Left hindlimb (tissue), 1 donor: ENCODE measurements at places on chromosomes 7 and 10.

GRCh38 chr10:128884496-128885072 lies 582.5 kb upstream of the MGMT start:
- no peak for DNase-seq

DNA sequence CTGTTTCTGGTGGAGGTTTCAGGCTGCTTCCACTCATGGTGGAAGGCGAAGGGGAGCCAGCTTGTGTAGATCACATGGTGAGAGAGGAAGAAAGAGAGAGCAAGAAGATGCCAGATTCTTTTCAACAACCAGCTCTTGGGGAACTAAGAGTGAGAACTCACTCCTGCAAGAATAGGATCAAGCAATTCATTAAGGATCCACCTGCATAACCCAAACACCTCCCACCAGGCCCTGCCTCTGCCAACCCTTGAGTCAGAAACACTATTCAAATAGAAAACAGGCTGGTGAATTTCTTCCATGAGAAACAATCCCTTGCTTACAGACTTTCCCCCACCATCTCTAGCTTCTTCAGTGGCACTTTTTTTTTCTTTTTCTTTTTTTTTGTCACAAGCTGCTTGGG lies 317.2 kb downstream of the GPR158 start:
- DNase-seq = no peak

GRCh38 chr10:46270086-46270811 lies 16.5 kb upstream of the ANTXRL start:
- DNase-seq = peak; percentile 16

DNA sequence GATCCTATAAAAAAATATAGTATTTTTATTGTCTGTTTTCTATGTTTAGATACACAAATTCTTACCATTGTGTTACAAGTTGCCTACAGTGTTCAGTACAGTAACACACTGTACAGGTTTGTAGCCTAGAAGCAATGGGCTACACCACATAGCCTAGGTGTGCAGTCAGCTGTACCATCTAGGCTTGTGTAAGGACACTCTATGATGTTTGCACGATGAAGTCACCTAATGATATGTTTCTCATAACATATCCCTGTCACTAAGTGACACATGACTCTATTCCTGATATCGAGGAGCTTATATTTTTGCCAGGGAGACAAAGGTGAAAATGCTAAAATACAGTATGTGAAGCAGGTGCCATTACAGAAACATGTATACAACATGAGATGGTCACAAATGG lies 18.6 kb downstream of the ZNF25 start:
- no peak for DNase-seq

GRCh38 chr10:126783806-126784557 lies 113.5 kb upstream of the C10orf90 start:
- no peak for DNase-seq

GRCh38 chr7:112020800-112021199 lies 185.4 kb downstream of the DOCK4 start:
- DNase-seq = no peak

GRCh38 chr10:131019696-131020095 lies 291.8 kb downstream of the TCERG1L start:
- no peak for DNase-seq

DNA sequence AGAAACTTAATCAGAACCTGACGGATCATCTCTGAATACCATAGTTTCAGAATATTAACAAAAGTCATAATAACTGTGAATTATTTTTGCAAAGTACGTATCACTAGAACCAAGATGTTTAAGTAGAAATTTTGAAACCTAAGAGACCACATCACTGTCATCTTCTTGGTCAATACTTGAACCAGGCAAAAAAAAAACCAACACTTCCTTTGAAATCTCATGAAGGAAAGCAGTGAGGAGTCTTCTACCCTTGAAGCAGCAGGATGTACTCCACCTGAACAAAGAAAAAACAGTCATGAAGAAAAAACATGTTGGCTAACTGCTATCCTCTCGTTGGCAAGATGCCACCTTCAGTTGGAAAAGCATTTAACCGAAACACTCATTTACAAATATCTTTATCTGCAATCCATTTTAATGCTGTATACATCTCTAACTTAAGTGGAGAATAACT lies 82.4 kb downstream of the SRPK2 start:
- DNase-seq = no peak

- no peak for DNase-seq
These were observed 61.6 kb downstream of the DNAJC12 start for GRCh38 chr10:67776371-67776770.

GRCh38 chr7:142556740-142557139 lies 192.5 kb upstream of the PRSS1 start:
- DNase-seq = no peak

DNA sequence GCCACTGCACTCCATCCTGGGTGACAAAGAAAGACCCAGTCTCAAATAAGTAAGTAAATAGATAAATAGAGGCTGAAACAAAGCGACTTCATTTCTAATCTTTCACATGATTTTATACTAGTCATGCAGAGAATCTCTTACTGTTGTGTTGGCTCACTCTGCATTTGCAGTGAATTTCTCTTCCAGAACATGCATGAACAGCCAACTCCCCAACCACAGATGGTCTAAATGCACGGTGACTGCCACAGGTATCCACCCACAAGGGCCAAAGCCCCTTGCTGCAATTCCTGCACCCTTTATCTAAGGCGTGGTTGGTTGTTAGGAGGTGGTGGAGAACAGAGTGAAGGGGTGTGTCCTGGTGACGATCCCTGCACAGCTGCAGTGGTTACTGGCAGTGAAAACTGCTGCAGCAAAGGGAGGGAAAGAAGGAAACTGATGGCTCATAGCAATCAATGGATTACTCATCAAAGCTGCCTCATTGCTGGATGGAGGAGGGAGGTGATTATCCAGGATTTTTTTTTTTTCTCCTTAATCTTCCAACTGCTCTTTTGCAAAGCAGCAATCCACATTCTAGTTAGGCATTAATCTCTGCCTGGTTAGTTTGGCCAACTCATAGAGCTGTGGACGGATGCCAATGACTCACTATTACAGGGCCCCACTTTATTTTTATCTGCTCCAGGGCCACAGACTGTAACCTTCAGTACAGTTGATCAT lies 50.6 kb downstream of the PRTFDC1 start:
- DNase-seq = peak; percentile 75

DNA sequence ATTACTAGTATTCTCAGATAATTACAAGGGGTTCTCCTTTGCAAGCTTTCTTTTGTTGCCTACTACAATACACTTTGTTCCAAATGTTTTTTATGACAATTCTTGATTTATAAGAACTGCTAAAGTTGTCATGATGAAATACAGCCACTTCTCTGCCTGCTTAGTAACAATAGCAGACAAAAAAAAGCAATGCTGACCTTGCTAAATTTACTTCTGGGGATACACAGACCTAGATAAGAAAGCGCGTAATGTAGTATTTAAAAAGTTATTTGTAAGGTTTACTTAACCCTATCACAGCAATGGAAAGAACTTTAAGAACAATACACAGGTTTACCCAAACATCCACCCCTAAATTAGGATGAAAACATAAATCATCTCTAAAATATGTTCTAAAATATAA lies 311.1 kb downstream of the DOCK4 start:
- no peak for DNase-seq

GRCh38 chr7:116441534-116441933 lies 58.0 kb upstream of the CAV2 start:
- no peak for DNase-seq

- peak; percentile 83 for DNase-seq
These were observed 1.3 kb downstream of the SEMA3D start for GRCh38 chr7:85185424-85186082.

GRCh38 chr10:121823993-121824463 lies 103.8 kb downstream of the ATE1 start:
- DNase-seq = no peak

GRCh38 chr10:132926777-132927650 lies 15.4 kb downstream of the CFAP46 start:
- DNase-seq = peak; percentile 8

DNA sequence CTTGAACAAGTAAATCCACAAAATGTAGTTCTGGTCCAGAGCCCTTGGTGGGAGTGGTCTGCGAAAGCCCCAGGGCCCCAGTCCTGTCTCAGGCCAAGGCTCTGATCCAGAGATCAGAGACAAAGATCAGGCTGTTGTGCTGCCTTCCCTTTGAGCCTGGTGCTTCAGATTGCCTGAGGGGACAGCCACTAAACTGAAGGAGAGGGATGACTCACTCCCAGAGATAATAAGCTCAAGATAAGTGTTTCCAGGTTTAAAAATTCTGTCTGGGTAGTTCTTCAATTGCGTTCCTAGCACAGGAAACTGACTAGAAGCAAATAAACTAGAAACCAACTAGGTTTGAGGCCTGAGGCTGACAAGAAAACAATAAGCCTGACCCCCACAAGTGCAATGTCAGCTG lies 190.2 kb downstream of the RAMP3 start:
- DNase-seq = no peak

GRCh38 chr10:84331091-84331490 lies 2.7 kb downstream of the CCSER2 start:
- DNase-seq = no peak

- no peak for DNase-seq
These were observed 47.4 kb downstream of the JAZF1 start for GRCh38 chr7:28132959-28133870.

- DNase-seq = no peak
These were observed 203.0 kb downstream of the TNS3 start for GRCh38 chr7:47378728-47379395.

DNA sequence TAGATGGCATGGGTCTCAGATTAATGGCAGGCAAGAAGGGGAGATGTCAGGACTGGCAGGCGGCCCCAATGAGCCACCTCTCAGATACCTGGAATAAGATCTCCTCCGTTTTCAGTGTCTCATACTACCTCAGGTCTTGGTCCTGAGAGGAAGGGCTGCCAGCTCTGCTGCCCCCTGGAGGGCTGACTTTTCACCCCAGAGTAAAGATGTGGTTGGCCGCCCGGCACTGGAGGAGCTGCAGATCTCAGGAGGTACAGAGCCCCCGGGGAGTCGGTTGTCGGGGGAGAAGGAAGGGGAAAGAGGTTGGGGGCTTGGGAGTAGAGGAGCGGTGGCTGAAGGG lies 642 bp upstream of the COL13A1 start:
- DNase-seq = peak; percentile 53

- DNase-seq = peak; percentile 85
These were observed 22.6 kb upstream of the INPP5A start for GRCh38 chr10:132514821-132515520.

GRCh38 chr7:133591704-133592340 lies 338.9 kb downstream of the EXOC4 start:
- no peak for DNase-seq

- no peak for DNase-seq
These were observed 186.8 kb upstream of the CXCL12 start for GRCh38 chr10:44571701-44572100.

- DNase-seq = no peak
These were observed 89.1 kb downstream of the CNOT4 start for GRCh38 chr7:135420786-135421185.

DNA sequence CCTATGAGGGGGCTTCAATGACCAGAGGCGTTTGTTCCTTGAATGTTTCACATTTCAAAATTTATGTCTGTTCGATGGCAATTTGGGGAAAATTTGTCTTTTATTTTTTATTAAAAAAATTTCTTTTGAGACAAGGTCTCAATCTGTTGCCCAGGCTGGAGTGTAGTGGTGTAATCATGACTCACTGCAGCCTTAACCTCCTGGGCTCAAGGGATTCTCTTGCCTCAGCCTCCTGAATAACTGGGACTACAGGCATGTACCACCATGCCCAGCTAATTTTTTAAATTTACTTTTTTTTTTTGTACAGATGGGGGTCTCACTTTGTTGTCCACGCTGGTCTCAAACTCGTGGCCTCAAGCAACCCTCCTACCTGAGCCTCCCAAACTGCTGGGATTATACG lies 39.7 kb downstream of the OTUD1 start:
- no peak for DNase-seq

- DNase-seq = no peak
These were observed 375 bp downstream of the HKDC1 start for GRCh38 chr10:69220507-69220906.

- DNase-seq = no peak
These were observed 254.3 kb upstream of the LRRTM3 start for GRCh38 chr10:66671562-66671961.

DNA sequence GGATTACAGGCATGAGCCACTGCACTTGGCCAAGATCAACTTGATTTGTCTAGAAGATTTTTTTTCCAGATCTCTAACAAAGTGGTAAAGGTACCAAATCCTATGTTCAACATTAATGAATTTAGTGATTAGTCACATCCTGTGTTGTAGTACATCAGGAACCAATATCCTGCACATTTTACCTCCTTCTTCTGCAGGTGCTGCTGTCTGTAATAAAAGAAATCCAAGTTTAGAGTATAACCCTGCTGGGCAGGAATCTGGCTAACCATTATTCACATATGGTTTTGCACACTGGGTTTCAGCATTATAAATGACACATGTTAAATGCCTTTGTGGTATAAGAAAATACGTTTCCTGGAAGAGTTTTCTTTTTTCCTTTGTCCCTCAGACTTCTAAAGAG lies 10.8 kb downstream of the PARD3 start:
- DNase-seq = no peak

DNA sequence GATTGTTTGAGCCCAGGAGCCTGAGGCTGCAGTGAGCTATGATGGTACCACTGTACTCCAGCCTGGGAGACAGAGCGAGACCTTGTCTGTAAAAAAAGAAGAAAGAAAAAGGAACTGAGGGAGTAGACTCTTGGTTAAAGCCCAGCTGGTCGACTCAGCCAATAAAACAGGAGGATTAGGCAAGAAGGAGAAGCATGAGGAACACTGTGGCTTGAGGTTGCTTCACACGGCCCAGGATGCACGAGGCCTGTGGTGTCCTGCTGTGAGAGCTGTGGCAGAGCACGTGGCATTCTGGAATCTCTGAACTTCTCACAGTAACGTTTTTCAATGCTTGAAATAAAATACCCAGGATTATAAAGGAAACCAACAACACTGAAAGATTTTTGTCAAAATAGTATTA lies 93.3 kb downstream of the CUL2 start:
- DNase-seq = no peak

DNA sequence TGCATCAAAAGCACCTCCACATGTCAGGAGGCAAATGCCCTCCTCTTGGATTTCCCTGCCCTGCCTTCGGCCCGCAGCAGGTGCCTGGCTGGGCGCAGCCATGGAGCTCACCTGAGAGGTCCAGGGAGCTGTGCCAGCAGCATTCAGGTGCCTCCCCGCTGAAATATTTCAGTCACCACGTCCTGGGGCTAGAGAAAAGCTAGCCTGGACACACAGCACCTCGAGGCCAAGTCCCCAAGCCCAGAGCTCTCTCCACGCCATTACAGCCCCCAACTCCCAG lies 102.7 kb downstream of the MAD1L1 start:
- no peak for DNase-seq

GRCh38 chr10:98131619-98132018 lies 2.8 kb upstream of the R3HCC1L start:
- no peak for DNase-seq

DNA sequence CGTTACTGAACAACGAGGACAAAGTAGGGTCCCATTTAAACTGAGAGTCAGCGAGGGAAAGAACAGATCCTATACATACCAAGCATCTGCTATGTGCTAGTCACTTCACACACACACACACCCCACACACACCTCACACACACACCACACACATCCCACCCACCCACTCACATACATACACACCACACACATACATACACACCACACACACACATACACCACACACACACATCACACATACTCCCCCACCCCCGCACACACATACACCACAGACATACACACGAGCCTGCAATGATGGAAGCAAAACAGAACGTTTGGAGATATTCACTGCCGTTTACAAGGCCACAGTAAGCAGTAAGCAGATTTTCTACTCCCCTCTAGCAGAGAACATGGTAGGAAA lies 607 bp upstream of the GRB10 start:
- DNase-seq = no peak

- DNase-seq = no peak
These were observed 94.1 kb downstream of the GRM8 start for GRCh38 chr7:127158659-127159058.

GRCh38 chr10:124084708-124085107 lies 8.7 kb downstream of the CHST15 start:
- no peak for DNase-seq
